ENCODE measurements at places on chromosomes 5 and 9.

DNA sequence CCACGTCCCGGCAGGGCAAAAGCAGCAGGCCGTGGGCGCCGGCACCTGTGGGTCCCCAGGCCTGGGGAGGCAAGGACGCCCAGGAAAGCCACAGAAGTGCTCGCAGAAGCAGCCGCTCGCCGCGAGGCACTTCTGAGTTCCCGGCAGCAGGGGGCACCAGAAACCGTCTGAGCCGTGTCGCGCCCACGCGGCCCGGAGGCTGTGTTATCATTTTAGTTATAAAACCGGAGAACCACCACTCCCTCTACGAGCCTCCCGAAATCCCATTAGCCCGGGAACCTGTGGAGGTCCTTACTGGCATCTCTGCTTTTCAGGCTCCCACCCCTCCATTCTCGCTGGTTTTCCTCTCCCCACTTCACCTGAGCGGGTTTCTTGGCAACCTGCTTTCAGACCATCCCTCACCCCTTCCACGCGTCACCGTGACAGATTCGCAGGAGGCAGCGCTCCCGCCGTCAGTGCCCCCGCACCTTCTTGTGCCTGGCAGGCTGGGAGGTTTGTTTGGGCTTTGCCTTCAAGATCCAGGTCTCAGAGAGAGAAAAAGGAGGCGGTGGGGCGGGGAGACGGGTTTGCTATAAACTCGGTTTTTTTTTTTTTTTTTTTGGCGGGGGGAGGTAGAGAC, 2.3 kb downstream of the GDNF start:
- DNase-seq = peak; percentile 62

- no peak for DNase-seq
Observed at GRCh38 chr9:110877374-110877773, 160.9 kb downstream of the LPAR1 start.

- DNase-seq = no peak
Observed at GRCh38 chr5:173352366-173353349, 24.4 kb upstream of the STC2 start.

DNA sequence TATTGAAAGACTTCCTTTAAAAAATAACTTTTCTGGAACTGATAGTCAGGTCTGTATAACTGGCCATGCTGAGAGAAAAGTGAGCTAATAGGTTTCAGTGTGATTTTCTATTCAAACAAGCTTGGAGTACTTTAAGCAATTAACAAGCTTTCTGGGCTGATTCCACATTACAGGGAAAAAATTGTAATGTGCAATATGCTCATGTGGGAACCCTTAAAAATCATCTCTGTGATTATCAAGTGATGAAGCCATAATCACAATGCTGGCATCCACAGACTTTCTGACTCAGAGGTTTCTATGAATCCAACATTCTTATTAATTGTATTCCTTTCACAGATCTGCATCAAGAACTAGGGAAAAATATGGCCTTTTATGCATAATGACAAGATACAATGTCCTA, 212.2 kb upstream of the ACO1 start:
- DNase-seq = no peak

- DNase-seq = peak; percentile 69
Observed at GRCh38 chr9:347667-348292, 133.1 kb downstream of the DOCK8 start.

DNA sequence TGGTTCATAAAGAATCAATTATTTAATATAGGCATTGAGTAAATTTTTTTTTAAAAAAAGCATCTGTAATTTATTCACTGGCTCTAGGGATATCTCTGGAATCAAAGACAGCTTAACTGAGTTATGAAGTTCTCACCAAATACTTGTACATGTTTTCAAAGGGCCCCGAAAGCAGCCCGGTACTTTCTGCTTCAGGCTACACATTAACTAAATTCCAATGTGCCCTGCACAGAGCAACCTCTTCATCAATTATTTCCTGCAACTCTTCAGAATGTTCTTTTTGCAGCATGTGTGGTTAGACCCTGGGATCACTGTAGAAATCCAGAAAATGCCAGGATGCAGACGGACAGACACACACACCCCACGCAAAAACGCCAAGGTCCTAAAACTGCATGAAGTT, 209.0 kb downstream of the EFNA5 start:
- no peak for DNase-seq

- no peak for DNase-seq
Observed at GRCh38 chr9:108325406-108325805, 530.4 kb downstream of the ACTL7B start.

GRCh38 chr5:93722588-93722987, 18.8 kb downstream of the POU5F2 start:
- no peak for DNase-seq

DNA sequence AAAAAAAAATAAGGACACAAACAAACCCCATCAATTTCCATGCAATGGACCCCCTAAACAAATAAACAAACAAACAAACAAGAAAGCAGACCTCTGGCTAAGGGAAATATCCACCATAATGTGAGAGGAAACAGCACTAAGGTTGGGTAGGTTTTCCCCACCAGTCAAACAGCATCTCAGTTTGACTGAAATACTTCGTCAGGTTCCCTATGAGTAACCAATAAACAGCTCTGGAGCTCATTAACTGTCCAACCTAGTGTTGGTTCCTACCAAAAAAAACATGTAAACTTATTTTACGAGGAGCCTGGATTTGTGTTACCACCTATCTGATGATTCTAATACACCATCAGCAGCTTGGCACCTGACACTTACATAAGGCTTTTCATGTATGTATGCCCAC, 198.5 kb upstream of the TARS1 start:
- no peak for DNase-seq

- DNase-seq = no peak
Observed at GRCh38 chr5:170746075-170746960, 37.2 kb upstream of the GABRP start.

DNA sequence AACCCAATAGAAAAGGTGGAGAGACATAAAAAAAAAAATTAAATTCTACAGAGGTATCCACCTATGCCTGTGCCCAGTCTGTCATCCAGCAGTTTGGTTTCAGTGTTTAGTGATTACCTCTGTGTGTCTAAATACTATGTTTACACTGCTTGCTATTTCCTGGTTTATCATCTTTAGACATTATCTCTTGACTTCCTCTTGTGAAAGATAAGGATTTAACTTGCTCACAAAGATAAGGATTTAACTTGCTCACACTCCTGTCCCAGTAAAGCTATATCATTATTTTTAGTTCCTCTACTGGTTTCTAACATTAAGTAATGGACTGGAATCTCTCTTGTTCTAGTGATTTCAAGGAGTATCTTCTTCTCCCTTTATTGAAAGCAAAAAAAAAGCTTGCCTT, 53.9 kb upstream of the ZFR start:
- DNase-seq = no peak

- DNase-seq = no peak
Observed at GRCh38 chr9:93674580-93675335, 98.4 kb downstream of the PHF2 start.

- DNase-seq = no peak
Observed at GRCh38 chr9:17349831-17350230, 215.0 kb downstream of the CNTLN start.

GRCh38 chr9:114288193-114289091, 34.5 kb upstream of the ORM1 start:
- peak; percentile 33 for DNase-seq

- DNase-seq = peak; percentile 43
Observed at GRCh38 chr9:114746591-114747346, 59.1 kb downstream of the TNFSF15 start.

DNA sequence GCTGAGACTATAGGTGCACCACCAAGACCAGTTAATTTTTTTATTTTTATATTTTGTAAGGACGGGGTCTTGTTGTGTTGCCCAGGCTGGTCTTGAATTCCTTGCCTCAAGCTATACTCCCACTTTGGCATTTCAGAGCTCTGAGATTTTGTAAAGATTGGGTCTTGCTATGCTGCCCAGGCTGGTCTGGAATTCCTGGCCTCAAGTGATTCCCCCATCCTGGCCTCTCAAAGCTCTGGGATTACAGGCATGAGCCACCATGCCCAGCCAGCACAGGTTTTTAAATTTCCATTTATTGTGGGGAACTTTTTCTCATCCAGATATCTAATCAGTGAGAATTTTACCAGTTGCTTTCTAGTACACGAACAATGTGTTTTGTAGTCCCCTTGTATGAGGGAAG, 156.1 kb upstream of the VLDLR start:
- no peak for DNase-seq

GRCh38 chr5:77322406-77322805, 111.9 kb downstream of the PDE8B start:
- DNase-seq = no peak

DNA sequence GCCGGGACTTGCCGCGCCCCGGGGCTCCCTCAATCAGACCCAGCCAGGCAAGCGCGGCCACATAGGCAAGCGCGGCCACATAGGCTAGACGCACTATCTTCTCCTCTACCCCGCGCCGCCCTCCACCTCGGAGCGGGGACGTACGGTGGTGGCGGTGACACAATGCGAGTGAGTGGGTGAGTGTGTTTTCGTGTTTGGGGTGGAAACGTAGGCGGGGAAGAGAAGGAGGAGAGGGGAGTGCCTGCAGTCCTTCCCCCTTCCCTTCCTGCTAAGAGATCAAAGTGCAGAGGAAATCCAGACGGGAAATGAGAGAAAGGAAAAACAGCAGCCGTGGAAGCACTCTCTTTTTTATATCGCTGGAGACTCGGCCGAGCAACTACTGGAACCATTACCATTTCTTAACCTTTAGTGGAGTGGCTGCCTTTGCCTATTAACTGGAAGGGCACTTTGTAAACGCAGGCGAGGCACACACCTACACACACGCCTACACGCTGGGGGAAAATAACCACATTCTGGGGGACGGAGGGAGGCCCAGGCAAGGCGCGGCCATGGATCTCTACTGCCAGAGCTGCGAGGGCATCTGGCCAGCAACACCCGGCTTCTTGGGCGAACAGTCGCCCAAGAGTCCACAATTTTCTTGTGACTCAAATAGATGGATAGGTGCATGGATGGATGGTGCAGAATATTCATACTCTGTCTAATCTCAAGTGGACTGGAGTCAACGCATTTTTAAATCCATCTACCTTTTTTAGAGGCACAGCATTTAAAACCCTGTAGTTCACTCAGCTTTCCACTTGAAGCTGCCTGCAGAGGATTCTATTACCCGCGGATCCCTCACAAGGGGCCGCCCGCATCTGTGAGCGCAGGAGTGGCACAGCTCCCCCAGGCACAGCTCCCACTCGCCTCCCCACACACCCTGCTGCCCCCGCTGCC, 2.1 kb downstream of the EDIL3 start:
- peak; percentile 74 for DNase-seq

DNA sequence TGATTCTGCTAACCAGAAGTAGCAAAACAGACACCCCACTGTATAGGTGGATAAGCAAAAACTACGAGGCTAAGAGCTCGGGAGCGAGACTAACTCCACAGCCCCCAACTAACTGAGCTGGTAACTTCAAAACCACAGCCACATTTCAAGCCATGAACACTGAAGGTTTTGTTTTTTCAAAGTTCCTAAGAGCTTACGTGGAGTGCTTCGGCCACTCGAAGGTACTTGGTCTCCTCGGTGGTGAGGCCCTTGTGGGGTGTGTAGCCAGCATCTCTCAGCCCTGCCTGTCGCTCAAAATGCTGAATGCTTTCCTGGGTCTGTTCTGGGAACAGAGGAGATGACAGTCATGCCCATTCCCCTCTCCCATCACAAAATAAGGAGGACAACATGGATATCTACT, 11.1 kb downstream of the KIAA1191 start:
- peak; percentile 83 for DNase-seq

DNA sequence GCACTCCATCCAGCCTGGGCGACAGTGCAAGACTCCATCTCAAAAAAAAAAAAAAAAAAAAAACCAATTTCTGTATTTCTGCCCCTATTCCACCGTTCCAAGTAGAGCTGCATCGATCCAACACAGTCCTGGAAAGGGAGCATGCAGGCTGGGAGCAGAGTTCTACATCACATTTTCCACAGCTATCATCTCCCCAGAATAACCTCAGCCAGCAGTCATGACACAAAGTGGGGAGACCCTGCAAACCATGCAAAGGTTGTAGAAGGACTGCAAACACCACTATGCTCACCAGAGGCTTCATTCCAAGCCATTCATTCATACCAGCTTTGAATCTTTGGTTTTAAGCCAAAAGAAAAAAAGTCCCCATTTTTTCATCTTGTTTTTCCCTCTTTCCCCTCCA, 20.8 kb upstream of the ZNF354A start:
- no peak for DNase-seq

DNA sequence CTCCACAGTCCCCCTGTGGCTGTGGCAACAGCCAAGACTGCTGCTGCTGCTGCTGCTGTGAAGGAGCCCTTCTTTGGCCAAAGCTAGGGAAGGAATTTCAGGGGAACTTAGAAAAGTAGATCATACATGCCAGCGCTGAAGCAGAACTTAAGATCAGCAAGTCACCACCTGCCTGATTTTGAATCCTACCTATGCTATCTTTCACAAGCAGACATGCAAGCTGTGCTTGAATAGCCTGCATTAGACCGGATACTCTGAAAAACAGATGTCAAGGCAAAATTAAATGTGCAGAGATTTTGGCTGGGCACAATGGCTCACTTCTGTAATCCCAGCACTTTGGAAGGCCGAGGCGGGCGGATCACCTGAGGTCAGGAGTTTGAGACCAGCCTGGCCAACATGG, 99.3 kb upstream of the ZNF366 start:
- no peak for DNase-seq

DNA sequence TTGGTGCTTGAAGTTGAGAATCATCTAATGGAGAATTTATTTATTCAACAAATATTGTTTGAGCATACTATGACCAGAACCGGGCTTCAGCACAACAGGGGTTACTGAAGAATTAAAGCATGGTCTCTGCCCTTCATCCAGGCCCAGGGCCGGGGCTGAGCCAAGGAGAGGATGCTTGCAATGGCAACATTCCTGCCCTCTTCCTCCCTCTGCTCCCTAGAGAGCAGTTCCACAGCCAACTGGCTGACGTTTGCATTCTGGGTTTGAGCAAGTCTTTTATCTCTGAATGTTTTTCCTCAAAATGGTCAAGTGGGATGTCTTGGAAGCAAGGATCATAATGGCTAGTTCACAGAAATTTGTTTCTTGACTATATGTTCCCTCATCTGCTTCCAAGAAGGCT, 80.7 kb downstream of the GLDC start:
- DNase-seq = no peak

DNA sequence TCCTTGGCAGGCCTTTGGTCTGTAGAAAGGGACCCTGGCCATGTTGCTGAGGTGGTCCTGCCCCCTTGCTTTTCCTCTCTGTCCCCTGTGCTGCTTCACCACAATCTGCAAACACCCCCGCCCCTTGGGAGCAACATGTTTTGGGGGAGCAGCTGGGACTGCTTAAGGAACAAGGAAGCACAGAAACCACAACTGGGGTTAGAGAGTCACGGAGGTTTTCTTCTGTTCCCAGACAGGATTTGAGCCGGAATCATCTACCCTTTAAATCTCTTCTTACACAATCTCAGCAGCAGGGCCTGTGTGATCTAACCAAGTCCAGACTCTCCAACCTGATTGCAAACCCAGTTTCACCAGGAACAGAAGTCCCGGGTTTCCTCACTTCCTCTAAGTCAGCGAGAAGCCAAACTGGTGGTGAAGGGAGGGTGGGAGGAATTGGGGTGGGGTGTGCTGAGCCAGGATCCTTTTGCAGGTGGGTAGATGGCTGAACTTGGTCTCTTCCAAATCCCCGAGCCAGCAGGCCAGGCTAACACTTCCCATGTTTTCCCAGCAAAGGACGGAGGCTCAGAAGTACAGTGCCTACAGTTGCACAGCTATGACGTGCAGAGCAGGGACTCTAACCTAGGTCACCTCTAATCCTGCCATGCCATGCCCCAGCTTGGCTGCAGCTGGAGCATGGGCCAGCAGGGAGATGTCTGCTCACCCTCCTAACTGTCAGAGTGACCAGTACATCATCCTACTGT, 25.0 kb downstream of the SH3PXD2B start:
- DNase-seq = peak; percentile 75
